ENCODE measurements at places on chromosomes 5 and 9.

GRCh38 chr5:1886846-1887587 lies 4.3 kb upstream of the IRX4 start:
- no peak for DNase-seq

DNA sequence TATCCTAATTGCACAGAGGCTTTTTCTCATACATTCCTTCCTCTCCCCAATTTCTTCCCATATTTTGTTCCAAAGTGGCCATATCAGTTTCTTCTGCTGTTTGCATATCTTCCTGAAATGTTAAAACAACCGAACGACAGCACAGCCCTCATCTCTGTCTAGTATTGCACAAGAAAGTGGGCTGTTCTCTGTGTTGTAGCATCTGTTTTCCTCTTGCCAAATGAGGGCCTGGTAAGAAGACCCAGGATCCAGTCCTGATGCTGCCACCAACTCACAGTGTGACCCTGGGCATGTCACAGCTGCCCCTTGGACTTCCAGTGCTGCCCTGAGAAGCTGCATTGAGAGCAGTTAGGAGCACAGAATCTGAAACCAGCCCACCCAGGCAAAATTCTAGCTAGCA lies 4.1 kb downstream of the SLC31A2 start:
- no peak for DNase-seq

DNA sequence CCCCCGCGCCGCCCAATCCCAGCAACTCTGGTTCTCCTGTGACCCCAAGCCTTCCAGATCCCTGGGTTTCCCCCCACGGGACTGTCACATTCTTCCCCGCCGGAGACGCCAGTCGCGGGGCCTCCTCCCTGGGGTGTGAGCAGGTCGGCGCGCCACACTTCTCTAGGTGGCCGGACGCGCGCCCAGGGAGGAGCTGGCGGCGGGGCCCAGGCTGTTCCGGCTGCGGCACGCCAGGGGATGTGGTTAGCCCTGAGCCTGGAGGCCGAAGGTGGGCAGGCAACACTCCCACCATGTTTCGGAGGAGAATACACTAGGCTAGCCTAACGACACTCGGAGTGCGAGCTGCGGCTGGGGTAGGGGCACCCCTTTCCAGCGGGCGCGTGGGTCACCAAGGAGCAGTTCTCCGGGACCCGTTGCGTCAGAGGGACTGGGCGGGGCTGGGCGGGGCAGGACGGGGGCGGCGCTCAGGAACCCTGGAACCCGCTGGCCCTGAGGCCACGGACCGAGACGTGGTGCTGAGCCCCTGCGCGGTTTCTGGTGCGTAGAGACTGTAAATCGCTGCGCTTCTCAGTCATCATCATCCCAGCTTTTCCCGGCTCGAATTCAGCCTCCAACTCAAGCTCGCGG lies at the start of gene SLC27A6:
SLC27A6 (plus strand) TSS at position 478 of the 627 bp plus-strand sequence. CDS start 650 bp downstream, outside the sequence.
- DNase-seq = no peak

DNA sequence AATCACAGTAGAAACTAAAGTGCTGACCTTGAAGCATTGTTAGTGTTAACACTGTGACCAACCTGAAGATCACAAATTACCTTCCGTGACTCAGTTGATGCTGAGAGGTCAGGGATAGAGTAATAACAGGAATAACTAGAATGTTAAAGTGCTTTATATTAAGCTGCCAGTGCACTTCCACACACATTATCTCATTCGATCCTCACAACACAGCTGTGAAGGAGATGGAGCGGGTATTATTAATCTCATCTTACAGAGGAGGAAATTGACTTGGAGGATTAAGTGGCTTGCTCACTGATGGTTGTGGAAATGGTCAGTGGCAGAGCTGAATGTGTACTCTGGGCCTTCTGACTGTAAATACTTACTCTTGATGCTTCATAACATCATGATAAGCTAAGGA lies 252.5 kb upstream of the DMRT1 start:
- DNase-seq = no peak

GRCh38 chr9:98326459-98327248 lies 71.2 kb upstream of the TBC1D2 start:
- no peak for DNase-seq

- no peak for DNase-seq
These were observed at the start of gene NSG2 for GRCh38 chr5:174045470-174046025. NSG2 (plus strand) TSS chr5:174045706; CDS start chr5:174046756, 1,050 bp downstream.

- no peak for DNase-seq
These were observed 61.6 kb downstream of the ICE1 start for GRCh38 chr5:5483880-5484598.

DNA sequence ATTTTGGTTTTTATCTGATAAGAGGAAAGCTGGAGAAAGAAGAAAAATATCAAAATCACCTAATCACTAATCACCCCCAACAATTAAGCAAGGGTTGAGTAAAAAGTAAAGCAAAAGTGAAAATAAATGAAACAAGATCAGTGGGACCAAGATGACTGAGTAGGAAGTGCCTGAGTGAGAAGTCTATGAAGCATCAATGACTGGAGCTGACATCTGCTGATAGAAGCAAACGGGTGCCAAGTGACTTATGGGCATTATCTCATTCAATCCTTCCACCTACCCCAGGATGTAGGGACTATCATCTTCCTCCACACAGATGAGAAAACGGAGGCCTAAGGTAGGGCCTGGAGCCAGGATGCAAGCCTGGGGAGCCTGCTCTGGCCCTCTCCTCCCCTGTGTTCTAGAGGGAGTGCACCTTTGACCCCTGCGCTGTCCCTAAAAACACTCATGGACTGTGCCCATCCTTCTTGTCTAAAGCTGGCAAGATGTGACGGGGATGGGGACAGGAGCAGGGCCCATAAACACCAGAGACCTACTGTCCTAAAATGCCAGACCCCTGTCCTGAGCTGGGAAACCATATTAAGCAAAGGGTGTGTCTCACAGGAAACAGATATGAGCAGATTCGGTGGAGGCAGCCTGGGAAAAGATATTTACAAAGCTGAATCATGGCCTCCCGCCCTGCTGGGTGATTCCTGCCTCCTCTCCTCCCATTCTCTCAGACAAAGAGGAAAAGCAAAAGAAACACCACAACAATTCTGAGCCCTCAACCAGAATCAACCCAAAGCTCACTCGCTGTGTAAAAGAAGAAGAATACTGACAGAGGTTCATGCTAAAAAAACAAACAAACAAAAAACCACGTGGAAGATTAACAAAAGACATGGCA lies 116.0 kb downstream of the AUH start:
- DNase-seq = no peak

GRCh38 chr5:1497795-1498622 lies 25.8 kb downstream of the LPCAT1 start:
- DNase-seq = no peak

GRCh38 chr5:172638209-172638768 lies 2.8 kb upstream of the NEURL1B start:
- no peak for DNase-seq

Measured in stimulated activated CD4-positive, alpha-beta T cell treated with anti-CD3 and anti-CD28 coated beads, Interleukin-1b, Interleukin-23, amount 100 ng/mL, for 1 hour (primary cell).